ENCODE measurements at places on chromosomes 4 and X.

- DNase-seq: no peak
These were observed 239.9 kb upstream of the DKK2 start for GRCh38 chr4:107276052-107276451.

GRCh38 chrX:41178201-41178600 is 93.0 kb downstream of the USP9X start:
- peak; percentile 3 for DNase-seq

DNA sequence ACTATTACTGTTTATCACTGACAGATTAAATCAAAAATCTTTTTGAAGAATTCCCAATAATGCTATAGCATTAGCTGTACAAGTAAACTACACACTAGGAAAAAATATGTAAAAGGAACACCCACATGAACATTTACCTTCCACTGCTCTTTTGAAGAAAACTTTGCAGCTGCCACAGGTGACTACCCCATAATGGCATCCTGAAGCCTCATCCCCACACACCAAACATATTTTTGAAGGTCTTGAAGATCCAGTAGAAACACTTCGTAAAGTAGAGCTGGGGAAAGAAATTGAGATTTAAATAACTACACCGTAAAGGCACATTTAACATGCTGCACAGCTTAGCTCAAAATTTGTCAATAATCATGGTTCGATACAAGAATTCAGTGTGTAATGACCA is 182.4 kb downstream of the NR3C2 start:
- no peak for DNase-seq

GRCh38 chr4:21976166-21976565 is 27.6 kb upstream of the KCNIP4 start:
- no peak for DNase-seq

GRCh38 chr4:76957004-76957738 is 7.6 kb downstream of the SEPTIN11 start:
- no peak for DNase-seq

DNA sequence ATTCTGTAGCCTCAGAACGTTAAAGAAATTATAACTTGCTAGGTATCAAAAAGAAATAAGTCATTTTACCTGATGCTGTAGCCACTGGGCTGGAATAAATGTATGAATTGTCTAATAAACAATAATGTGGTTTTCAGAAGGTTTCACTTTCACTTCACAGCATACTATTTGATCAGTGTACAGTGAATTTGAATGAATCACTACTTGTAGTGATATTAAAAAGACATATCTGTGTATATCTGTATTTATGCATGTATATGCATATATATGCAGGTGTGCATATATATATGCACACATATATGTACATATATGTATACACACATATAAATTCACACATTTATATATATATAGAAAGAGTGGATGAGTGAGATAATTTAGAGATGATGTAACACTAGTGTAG is 440.0 kb upstream of the PCDH10 start:
- DNase-seq: no peak

- DNase-seq: no peak
These were observed 391.0 kb upstream of the MAGEB2 start for GRCh38 chrX:29824176-29824906.

GRCh38 chrX:124619710-124620109 is 273.3 kb downstream of the SH2D1A start:
- DNase-seq: no peak
